ENCODE measurements at places on chromosomes 3 and 15. TPM values are rescaled to one million over a fixed set of nuclear protein-coding genes. Genes with fewer than 3 reads are reported as not detected.
A peak's percentile ranks its signal among the peaks of the same experiment; 100 is the strongest.

GRCh38 chr3:24505691-24506550 is 11.3 kb upstream of the THRB start:
- no peak for ATAC-seq

DNA sequence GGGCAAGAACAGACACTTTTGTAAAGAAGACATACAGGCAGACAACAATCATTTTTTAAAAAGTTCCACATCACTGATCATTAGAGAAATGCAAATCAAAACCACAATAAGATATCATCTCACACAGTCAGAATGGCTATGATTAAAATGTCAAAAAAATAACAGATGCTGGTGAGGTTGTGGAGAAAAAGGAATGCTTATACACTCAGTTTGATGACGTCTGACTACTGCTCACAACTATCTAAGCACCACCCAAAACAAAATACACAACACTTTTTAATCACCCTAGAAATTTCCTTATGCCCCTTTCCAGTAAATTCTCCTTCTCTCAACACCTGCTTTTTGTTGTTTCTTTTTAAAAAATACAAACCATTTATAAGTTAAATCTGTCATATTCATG is 228.8 kb downstream of the ISL2 start:
- ATAC-seq: no peak

GRCh38 chr15:85545185-85545584 is 164.8 kb downstream of the AKAP13 start:
- no peak for ATAC-seq

- peak; percentile 35 for ATAC-seq
Measured at GRCh38 chr15:90561344-90562244, 31.9 kb downstream of the CRTC3 start.

DNA sequence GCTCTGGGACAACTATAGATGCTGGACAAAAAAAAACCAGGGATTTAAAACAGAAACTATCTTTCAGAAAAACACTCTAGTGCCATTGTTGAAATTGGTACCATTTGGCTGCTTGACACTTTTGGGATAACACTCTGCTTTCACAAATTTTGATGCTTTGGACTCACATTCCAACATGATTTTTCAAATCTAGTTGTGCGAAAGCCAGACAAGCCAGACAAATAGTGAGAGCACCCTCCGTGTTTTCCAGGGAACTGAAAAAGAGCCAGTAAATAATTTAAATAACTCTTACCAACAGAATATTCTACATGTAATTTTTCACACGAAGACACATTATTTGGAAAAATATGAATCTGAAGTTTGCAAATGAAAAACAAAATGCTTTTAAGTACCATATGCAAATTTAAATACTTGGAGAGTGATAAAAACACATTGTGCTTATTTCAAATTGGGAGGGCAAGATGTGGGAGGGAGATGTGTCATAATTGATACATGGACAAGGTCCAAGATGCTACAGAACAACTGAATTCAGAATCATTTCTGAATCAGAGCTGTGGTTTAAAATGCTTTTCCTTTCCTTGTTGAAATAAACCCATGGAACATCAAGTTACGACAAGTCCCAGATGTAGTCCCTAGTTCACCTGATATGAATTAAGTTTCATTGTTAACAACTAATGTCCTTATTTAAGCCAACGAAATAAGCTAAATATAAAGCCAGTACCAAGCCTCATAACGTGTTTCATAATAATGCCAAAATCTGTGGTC is 144.2 kb upstream of the SOX2 start:
- ATAC-seq: no peak

DNA sequence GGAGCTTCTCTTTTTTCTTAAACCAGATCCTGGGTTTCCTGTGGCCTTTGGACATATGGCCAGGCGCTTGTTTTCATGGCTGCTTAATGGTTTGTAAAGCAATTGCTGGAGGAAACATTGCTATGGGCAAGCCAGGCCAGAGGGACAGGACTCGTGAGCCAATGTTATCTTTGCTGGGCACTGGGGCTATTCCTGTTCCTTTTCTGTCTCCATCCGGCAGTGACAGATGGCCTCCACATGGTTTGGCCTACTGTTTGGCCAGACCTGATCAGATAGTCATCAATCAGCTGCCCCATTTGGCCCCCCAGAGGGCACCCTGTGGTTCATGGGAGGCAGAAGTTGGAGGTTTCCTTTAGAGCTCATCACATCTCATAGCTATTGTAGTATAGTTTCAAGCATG is 326.1 kb upstream of the ROPN1 start:
- ATAC-seq: no peak

DNA sequence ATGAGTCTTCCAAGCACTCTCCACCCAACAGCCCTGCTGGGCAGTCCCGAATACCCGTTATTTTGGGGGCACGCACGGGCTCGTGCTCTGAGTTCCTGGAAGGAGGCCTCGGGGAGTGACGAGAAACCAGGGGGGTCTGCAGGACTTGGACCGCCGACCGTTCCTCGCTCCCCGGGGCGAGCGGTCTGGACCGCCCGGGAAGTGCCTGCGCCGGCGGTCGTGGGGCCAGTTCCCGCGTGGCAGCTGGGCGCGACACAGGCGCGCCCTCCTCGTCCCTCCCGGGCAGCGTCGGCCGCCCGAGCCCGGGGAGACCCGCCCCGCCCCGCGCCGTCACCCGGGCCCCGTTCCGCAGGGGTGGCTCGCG is 387 bp downstream of the GNB4 start:
- peak; percentile 81 for ATAC-seq

DNA sequence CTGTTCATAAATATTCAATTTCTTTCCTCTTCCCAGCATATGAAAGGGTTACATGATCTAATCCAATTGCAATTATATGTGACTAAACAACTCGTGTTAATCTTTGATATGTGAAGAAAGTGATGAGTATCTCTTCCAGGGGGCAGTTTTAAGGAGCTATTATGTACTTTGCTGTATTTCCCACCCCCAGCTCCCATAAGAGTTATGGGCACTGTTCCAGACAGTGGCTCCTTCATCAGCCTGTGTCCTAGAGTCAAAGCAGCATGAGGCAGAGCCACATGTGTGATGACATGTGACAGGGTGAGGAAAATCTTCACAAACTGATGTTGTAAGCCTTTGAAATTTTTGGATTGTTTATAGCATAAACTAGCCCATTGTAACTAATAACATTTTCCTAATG is 315.4 kb downstream of the DIPK2A start:
- ATAC-seq: no peak

DNA sequence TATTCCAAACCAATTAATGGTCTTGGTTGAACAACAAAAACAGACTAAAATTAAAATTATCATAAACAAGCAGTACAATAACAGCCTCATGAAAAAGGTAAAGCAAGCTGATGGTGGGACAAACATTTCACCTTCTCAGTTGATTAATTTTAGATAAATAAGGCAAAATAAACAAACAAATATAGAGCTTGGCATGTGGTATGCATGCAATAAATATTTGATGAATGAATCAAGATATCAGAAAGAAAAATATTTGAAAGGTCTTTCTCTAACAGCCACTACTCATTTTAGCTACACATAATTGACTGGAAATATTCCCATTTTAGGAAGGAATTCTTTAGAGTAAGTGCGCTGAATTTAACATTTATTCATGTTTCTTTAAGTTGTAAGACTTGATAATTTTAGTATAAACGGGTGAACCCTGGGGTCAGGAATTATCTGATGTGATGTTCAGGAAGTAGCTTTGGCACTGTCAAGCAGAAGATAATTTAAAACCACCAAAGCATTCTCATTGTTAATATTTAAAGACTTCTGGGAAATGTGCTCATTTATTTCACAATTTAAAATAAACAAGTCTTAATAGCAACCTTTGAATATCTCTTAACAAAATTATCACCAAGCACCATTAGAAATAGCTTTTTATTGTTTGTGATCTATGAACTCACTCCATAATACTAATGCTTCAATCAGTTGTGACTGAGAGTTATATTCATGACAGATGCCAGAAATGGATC is 372.3 kb upstream of the TGFBR2 start:
- no peak for ATAC-seq

DNA sequence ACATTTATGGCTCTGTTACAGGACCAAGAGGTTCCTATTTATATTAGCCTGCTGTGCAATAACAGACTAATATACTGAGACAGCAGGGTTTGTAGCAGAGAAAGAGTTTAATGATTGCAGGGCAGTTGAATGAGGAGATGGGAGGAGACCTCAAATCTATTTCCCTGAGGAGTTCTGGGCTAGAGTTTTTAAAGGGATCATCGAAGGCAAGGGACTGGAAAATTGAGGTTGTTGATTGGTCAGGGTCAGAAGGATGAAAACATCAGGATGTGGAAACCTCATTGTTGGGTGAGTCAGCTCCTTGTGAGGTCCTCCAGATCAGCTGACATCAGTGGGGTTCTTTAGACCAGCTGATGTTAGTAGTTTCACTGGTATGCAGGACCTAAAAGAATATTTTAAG is 60.6 kb upstream of the GOLGA8B start:
- ATAC-seq: no peak

GRCh38 chr15:82558502-82558901 is 18.2 kb upstream of the RPS17 start:
- ATAC-seq: no peak

GRCh38 chr15:91031796-91032195 is 9.4 kb upstream of the VPS33B start:
- no peak for ATAC-seq

DNA sequence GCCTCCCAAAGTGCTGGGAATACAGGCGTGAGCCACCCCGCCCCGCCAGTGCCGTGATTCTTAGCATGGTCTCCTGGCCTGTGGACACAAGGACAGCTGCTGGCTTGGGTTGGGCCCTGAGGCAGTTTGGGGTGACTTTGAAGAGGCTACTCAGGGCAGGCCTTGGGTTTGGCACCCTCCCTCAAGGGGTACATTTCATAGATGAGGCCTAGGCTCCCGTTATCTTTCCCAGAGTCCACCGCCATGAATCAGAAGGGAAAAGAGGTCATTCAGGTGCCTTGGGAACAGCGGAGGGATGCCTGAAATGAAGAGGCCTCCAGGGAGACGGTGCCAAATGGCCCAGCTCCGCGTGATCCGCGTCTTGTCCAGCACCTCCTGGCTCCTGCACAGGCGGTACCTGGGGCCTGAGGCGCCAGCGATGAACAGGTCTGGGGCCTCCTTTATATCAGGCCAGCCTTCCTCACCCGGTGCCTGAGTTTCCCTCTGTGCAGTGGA is 9.3 kb downstream of the GNAI2 start:
- ATAC-seq: no peak

- ATAC-seq: peak; percentile 93
Measured at GRCh38 chr3:119579366-119580066, at the start of gene ADPRH. Gene ADPRH, plus strand, starts transcription at chr3:119579492. Its CDS starts 2,678 bp downstream, at chr3:119582170.

DNA sequence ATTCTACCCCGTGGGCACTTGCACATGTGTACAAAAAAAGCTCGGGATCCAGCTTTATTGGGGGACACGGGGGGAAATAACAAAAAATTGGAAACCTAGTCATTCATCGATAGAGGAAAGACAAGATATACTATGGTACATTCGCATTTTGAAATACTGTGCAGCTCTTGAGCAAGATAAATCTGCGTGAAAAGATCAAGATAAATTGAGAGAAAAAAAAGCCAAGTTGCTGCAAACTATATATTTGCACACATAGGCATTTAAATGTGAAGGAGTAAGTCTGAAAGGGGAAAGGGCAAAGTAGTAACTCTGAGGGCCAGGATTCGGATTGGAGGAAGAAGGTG is 620 bp upstream of the UBR1 start:
- ATAC-seq: no peak

DNA sequence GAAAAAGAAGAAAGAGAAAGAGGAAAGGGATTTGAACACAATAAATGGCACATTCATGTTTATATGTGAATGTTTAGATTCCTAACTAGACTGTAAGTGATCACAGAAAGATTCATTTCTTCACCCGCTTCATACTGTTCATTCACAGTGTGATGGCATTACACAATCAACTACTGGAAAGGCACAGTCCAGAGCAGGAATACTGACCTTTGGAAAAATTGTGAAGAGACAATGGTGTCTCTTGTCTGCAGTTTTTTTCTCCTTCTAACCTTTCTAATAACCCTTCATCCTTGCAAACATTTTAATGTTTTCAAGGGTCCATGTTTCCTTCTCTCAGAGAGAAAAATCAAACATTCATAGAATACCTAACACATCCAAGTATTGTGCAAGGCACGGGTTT is 180.9 kb upstream of the SOX14 start:
- no peak for ATAC-seq

GRCh38 chr15:62436235-62436634 is 271.1 kb upstream of the C2CD4B start:
- no peak for ATAC-seq

DNA sequence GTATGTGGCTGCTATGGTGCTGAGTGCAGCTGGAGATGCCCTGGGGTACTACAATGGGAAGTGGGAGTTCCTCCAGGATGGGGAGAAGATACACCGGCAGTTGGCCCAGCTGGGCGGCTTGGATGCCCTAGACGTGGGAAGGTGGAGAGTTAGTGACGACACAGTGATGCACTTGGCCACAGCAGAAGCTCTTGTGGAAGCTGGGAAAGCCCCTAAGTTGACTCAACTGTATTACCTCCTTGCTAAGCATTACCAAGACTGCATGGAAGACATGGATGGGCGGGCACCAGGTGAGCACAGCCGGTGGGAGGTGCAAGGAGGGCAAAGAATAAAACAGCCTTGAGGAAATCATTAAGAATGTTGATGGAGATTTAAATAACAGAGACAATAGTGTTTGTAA is 2.9 kb downstream of the ADPRH start:
- peak; percentile 19 for ATAC-seq

DNA sequence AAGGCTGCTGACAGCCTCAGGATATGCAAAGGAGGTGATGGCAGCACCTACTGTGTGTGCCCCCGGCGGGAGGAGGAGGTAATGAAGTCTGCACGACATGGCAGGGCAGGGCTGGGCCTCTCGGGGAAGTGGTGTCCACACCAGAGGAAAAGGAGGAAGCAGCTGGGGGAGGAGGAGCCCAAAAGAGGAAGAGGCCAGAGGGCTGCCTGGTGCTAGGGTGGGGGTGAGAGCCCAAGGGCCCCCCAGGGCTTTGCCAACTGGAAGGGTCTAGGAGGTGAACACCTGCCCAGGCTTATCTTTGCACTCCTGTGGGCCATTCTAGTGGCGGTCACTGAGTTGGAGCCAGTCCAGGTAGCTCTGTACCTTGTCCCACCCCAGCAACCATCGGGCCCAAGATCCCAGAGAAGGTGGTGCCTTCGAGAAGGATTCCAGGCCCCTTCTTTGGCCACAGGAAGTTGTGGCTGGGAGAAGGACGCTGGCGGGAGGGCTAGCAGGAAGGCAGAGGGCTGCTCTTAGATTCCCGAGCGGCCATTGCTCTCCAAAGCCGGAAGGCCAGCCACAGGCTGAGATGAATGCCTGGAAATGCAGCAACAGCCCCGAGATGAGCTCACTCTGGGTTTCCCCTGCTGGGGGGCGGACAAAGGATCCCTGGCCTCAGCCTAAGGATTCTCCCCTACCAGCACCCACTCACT is 7.0 kb downstream of the GNAI2 start:
- ATAC-seq: peak; percentile 5

DNA sequence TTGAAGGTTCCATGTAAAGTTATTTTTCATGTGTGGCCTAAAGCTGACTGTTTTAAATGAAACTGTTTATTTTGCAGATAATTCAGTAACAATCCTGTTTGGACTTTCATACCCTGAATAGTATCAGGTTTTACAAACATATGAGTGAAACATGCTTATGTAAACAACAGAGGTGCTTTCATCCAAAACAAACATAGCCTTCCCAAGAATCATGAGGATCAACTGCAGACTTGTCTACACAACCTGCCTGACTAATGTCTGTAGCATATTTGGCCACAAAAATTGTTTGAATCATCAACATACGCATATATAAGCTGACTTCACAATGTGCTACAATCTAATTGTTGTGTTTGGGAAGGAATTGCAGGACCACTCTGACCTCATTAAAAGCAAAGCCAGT is 190.4 kb downstream of the DIPK2A start:
- peak; percentile 83 for ATAC-seq

The CPN2 gene
- not detected for total RNA-seq

The TMC3 gene
- not detected for total RNA-seq

The CPEB1 gene
- 0.12 TPM for total RNA-seq

The STAC gene
- 0.08 TPM for total RNA-seq

The ANKUB1 gene
- total RNA-seq: not detected

The PLCH1 gene
- 0.40 TPM for total RNA-seq
